T-helper 17 cell (primary cell): ENCODE measurements at places on chromosomes 4 and X.

DNA sequence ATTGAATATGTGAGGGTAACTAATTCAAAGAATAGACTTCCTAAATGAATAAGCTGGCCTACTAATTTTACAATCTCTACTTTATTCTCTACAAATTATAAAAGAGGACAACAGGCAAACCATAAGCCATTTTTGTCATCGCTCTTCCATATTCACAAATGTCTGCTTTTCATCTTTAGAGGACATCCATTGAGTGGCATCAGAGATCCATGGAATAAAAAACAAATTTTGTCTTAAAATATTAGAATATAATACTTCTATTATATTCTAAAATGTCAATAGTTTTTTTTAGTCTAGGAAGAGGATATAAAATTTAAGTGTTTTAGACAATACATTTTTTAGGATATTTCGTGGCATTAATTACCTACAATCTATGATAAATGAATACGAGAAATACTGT lies 300.9 kb upstream of the TACR3 start:
- DNase-seq = no peak

GRCh38 chr4:121765368-121765705 lies 373 bp upstream of the SMIM43 start:
- no peak for DNase-seq

DNA sequence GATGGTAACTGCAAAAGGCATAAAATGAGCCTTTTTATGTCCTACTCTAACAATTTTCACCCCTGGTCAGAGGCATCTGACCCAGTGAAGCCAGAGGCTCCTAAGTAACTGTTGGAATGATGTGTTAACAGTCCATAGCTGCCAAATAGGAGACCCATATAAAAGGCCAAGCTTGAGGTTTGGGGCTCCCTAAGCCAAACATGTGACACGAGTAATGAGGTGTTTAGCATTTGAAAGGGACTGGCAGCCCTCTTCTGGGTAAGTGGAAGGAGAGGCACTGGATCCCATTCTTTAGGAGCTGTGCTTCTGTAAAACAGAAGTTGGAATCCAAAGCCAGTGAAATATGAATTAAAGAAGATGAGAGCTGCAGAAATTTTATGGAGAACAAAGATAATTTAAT lies 100.6 kb upstream of the PNPLA4 start:
- no peak for DNase-seq

DNA sequence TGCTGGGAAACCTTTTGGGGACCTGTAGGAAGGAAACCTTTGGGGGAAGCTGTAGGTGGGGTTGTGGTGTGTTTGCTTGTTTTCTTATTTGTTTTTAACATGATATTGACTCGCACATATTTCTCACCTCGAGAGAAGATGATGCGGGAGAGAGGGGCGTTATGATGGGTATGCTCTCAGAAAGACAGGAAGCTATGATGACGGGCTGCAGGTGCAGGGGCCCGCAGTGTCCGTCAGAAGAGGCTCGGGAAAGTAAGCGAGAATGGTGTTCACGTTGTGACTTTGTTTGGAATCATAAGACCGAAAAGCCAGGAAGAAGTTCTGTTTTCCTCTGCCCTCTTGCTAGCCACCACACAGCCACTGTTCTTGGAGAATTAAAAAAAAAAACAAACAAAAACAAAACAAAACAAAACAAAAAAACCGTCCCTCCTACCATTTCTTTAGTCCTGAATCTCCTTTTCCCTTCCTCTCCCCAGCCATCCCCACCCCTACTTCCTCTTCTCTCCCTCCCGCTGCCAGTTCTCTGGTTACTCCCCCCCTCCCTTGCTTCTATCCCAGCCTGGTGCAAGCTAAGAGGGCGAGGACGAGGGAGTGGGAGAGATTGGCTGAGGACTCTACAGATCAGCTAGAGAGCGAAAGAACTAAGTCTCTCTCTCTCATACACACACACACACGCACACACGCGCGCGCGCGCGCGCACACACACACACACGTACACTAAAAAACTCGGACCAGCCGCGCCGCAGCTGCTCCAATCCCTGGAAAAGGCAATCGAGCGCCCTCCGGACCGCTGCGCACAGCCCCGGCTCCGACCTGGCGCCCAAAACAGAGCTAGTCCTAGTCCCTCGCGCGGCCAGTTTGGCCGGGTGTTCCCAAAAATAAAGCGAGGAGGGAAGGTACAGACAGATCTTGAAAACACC lies at the start of gene BMP3:
Gene BMP3, plus strand, starts transcription at position 648 of the 920 bp plus-strand sequence. CDS start 577 bp downstream, outside the sequence.
- DNase-seq = no peak

- DNase-seq = no peak
Measured at GRCh38 chr4:81659051-81659450, 187.3 kb upstream of the RASGEF1B start.

DNA sequence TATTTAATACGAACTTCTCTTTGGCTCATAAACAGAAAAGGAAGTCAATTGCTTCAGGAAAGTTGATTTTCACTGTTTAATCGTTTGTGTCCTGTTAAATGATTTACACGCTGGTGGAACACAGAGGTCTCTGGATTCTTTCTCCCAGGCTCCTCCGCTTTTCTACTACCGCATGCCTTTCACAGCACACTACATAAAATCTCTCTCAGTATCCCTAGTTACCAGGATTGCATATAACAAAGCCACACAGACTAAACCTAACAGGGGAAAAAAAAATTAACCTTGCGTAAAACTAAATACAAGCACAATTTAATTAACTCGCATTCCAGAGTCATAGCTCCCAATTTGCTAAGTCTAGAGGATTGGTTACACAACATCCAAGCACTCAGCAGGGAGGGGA lies 133.9 kb downstream of the CORIN start:
- DNase-seq = no peak

DNA sequence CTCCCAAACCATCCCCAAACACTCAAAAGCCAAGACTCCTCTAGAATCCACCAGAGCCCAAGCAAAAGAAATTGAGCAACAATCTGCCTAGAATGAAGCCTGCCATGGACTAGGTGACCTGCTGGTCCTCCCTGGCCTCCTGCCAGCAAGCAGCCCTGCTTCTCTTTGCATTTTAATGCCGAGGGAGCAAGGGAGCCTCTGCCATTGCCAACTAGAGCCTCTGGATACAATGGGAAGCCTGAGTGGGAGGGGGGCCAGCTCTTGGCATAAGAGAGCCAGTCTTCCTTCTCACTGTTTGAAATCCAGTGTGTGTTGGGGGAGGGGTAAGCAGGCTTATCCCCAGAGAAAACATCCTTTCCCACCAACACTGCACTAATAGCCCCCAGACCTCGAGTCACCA lies 1.5 kb upstream of the GDPD2 start:
- no peak for DNase-seq

GRCh38 chr4:47930971-47931804 lies 16.8 kb upstream of the NFXL1 start:
- no peak for DNase-seq
